Suppressor macrophage treated with lipopolysaccharide for 1 hour (primary cell): ENCODE measurements at places on chromosomes 4 and X.

GRCh38 chrX:4268676-4269075 is 555.2 kb upstream of the PRKX start:
- no peak for DNase-seq

DNA sequence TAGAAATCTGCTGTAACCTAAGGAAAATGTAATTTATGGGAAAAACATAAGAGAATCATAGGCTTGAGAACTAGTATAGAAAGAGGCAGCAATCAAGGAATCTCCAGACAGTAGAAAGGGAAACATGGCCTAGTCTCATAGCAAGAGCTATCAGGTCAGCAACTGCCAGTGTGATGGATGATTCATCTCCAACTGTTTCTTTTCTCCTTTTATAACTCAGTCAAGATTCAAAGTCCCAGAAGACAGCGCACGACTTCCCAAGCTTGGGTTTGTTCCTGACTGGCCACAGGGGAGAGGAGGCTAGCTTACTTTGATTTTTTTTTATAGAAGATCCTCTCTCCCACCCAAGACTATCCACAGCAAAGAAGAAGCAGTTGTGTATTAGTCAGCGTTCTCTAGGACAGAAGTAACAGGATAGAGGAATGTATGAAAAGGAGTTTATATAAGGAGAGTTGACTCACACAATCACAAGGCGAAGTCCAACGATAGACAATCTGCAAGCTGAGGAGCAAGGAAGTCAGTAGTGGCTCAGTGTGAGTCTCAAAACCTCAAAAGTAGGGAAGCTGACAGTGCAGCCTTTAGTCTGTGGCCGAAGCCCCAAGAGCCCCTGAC is 181.5 kb downstream of the GC start:
- DNase-seq = peak; percentile 8

GRCh38 chr4:71832049-71832448 is 48.2 kb upstream of the GC start:
- no peak for DNase-seq

DNA sequence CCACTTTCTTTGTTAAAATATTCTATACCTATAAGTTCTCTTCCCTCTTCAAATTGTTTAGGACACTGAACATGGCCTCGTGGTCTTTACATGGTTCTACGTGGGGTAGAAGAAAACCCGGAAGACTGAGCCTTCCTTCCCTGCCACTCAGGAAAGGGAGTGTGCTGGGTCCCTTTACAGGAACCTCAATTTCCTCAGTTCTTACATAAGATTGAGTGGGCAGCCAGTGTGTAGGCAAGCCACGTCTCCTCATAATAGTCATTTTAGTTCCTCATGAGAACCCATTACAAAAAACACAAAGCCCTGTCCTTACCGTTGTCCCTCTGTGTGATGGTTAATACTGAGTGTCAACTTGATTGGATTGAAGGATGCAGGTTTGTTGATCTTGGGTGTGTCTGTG is 28.7 kb upstream of the SMIM10L2A start:
- DNase-seq = peak; percentile 39

- DNase-seq = no peak
Observed at GRCh38 chrX:136310411-136310810, 9.6 kb downstream of the ADGRG4 start.

GRCh38 chr4:54659749-54660535 is 2.2 kb downstream of the KIT start:
- DNase-seq = no peak

GRCh38 chrX:11724122-11725017 is 33.7 kb upstream of the MSL3 start:
- DNase-seq = peak; percentile 43

DNA sequence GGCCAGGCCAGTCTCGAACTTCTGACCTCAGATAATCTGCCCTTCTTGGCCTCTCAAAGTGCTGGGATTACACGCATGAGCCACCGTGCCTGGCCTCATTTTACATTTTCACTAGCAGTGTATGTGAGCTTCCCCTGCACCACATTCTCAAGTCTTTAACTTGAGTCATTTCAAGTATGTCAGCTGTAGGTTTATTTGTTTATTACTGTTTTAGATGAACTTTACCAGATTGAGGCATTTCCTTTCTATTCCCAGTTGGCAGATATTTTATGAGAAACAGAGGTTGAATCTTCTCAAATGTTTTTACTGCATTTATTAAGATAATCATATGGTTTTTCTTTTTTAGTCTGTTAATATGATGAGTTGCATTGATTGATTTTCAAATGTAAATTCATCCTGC is 114.6 kb upstream of the SH3RF1 start:
- DNase-seq = no peak

- no peak for DNase-seq
Observed at GRCh38 chr4:1227816-1228215, 21.1 kb downstream of the CTBP1 start.

DNA sequence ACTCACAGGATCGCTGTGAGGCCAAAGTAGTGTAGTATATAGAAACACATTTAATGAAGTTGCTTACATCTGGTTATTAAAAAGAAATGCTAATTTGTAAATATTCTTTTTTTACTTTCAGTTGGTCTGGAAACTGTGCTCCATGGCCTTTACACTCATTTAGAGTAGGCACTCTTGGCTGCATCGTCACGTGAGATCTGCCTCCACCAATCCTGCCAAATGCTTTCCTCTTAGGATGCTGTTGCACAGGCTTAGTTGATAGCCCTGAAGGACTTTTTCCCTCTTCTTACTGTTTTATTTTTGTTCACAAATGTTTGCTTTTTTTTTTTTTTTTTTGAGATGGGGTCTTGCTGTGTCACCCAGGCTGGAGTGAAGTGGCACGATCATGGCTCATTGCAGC is 6.3 kb downstream of the CPE start:
- no peak for DNase-seq

DNA sequence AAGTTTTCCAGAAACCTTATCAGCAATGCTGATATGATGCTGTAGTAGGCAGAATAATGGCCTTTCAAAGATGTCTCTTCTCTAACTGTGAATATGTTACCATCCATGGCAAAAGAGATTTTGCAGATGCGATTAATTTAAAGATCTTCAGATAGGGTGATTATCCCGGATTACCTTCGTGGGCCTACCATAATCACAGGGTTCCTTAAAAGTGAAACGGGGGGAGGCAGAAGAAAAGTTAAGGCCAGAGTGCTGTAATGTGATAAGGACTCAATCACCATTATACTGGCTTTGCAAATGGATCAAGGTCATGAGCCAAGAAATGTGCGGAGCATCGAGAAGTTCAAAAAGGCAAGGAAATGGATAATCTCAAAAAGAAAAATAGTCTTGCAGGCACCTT is 459.6 kb downstream of the CCSER1 start:
- no peak for DNase-seq

GRCh38 chrX:72572248-72573157 is at the start of gene HDAC8:
TSS of gene HDAC8 (minus strand) at chrX:72572843. CDS start at chrX:72572761, 82 bp downstream.
- DNase-seq = peak; percentile 76

GRCh38 chr4:13171292-13172057 is 312.7 kb downstream of the RAB28 start:
- DNase-seq = no peak

GRCh38 chrX:152428120-152428519 is 23.0 kb downstream of the GABRA3 start:
- DNase-seq = no peak

- no peak for DNase-seq
Observed at GRCh38 chr4:47543331-47543730, 58.3 kb downstream of the ATP10D start.

GRCh38 chr4:155535802-155536454 is 130.7 kb upstream of the GUCY1A1 start:
- no peak for DNase-seq

GRCh38 chr4:40514497-40514951 is 115.1 kb downstream of the RBM47 start:
- no peak for DNase-seq

- DNase-seq = no peak
Observed at GRCh38 chr4:94334476-94334875, 8.2 kb downstream of the HPGDS start.

- DNase-seq = no peak
Observed at GRCh38 chr4:181890031-181890430, 353.2 kb upstream of the TENM3 start.

GRCh38 chrX:133339566-133339965 is 75.7 kb downstream of the GPC4 start:
- DNase-seq = no peak

DNA sequence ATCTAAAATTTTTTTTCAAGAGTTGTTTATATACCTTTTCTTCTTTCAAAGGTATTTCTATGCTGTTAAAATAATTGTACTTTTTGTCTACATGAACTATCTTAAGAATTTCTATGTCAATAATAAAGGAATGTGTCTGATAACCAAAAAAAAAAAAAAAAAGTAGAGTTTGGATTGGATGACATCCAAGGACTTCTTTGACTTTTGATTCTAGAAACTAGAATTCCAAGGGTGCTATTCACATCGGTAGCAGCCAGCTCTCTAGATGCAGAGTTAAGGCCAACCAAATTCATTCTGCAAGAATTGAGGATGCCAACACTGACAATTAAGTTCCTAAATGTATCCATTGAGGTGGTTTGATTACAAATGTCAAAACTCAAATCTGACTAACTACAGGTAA is 42.0 kb upstream of the PRKG2 start:
- no peak for DNase-seq

DNA sequence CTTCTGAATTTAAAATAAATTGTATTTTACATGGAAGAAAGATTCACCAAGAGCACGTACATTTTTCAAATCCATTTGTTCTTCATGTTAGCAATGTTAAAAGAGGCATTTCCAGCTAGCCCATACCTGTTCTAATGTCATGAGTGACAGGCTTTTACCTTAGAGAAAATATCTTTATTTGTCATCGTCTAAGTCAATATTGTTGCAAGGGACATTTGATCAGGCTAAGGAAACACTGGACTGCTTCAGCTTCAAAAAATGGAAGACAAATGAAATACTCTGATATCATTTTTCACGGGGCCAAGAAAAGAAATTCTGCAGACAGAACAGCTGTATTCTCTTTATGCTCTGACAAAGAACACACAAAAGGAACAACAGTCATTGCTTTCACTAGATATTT is 207.7 kb downstream of the RCHY1 start:
- DNase-seq = no peak

DNA sequence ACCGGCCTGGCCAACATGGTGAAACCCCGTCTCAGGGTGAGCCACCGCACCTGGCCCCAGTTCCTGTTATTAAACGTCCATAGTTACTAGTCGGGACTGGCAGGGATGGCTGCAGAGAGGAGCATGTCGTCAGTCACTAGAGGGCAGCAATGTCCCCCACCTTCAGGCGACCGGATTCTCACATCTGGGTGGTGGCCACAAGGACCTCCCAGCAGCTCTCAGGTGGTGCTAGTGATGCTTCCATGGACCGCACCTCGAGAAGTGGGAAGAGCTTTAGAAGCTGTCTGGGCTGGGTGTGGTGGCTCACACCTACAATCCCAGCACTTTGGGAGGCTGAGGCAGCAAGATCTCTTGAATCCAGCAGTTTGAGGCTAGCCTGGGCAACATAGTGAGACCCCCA is 13.3 kb upstream of the IL3RA start:
- peak; percentile 74 for DNase-seq

DNA sequence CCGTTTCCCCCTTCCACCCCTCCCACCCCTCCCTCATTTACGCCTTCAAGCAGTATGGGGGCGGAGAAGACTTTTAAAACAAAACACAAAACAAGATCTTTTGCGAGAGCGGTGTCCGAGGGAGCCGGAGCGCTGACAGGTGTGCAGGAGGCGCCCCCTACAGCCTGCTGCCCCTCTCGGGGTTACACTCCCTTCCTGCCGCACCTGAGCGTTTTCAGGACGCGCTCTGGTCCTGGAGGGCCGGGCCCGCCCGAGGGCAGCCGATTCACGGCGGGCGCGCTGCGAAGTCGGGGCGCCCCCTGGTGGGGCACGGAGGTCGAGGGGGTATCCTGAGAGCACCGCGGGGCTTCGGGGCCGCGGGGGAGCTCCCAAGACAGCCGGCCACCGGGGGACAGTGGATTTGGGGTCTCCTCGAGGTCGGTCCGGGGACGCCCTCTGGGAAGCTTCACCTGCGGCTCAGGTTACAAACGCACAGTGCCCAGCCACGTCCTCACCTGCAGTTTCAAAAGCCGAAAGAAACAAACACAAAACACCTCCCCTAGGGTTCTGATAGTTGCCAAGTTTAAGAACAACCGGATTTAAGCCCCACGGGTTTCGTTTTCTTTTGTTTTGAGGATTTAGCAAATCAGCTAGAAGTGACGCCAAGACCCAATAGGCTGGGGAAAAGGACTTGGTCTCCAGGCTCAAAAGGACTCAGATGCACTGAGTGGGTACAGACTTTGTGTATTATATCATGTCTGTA is 8.0 kb upstream of the NEUROG2 start:
- peak; percentile 81 for DNase-seq

DNA sequence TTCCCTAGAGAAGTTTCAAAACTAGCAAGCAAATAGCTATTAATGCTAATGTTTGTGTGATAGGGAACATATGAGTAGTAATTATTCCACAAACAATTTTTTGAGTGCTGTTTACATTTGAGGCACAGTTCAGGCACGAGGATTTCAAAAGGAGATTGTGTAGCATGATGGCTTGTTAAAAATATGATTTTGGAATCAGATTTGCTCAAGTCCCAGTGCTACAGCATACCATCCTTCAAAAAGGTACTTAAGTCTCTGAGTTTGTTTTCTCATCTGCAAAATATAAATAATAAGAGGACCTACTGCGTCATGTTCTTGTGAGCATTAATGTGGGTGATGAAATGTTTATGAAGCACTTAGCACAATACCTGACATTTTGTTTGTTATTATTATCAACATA is 11.3 kb downstream of the TLR8 start:
- no peak for DNase-seq

- DNase-seq = no peak
Observed at GRCh38 chr4:519203-519651, 20.2 kb downstream of the PIGG start.

DNA sequence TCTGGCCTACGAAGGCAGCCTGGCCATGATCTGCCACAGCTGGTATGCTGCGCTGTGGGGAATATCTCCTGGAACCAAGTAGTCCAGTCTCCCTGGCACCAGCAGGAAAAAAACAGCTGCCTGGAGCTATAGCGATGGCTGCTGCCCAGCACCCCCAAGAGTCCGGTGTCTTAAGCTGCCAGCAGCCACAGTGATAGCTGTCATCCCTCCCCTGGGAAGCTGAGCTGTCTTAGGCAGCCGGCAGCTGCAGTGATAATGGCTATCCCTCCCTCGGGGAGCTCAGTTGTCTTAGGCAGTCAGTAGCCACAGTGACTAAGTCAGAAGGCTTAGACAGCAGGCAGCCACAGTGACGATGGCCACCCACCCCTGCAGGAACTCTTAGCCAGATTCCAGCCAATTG is 205.1 kb downstream of the STPG2 start:
- DNase-seq = no peak

GRCh38 chr4:186587416-186588018 is 32.1 kb upstream of the MTNR1A start:
- DNase-seq = peak; percentile 67

DNA sequence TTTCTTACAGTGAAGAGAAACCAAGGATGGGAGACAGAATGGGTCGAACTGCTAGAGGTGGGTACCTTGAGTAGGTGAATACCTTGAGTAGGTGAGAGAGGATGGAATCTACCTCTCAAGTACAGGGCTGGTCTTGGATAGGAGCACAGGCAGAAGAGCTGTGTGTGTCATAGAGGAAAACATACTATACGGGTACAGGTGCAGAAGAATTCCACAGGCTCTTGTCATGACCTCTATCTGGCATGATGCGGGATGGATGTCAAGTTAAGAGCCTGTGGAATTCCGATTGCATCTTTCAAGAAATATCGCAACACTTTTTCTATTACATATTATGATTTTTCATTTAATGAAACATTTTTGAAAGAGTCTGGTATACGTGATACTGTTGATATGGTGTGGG is 18.0 kb upstream of the OCIAD1 start:
- no peak for DNase-seq
